ENCODE measurements at places on chromosomes 3 and 15.

DNA sequence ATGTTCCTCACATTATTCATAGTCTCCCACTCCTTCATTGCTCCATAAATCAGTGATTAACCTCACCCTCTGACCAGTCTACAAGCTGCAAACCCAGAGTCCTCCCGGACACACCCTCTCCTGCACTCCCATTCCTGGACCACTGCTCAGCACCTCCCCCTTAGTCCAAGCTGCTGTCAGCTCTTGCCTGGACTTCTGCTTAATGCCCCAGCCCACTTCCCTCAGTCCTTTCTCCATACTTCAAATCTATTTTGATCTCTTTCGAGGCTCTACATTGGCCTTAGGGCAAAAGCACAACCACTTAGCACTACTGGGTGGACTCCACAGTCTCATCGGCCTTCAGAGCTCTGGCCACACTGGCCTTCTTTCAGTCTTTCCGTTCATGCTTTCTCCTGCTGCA lies 79.4 kb upstream of the FAM98B start:
- no peak for DNase-seq

GRCh38 chr3:172648747-172649146 lies 62.1 kb downstream of the NCEH1 start:
- peak; percentile 76 for DNase-seq

DNA sequence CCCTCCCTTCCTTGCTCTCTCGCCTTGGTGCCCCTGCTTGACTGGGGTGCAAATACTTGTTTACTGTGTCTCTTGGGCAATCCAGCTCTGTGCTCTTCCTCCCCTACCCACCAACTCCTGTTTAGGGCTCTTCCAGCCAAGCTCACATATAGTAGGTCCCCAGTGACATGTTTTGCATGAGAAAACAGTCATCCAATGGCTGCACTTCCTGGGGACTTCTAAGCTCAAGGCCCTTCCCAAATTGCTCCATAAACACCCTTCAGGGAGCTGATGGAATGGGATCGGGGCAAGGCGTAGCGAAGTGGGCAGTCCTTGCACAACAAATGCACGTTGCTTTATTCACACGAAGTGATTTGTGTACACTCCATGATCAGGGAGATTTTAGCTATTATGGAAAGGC lies 9.4 kb upstream of the COPG1 start:
- DNase-seq, result no peak

DNA sequence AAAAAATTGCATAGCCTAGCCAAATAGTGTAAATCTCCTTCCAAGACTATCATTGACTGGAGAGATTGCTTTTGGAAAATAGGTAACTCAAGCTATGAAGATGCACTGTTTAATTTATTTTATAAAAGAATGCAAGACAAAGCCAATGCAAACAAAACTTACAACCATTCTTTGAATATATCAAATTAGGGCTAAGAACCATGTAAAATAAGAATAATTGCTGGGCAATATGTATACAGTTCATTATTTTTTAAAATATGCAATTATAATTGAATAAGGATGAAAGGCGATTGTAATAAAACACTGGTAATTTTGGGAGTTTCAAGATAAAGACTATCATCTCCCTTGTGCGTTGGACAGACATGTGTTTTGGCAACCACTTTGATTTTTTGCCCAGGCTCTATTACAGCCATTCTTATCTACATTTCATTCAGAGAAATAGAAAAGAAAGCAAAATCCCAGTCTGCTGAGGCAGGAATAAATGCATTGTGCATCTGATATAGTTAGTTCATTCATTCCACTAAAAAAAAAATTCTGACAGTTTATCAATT lies 242.3 kb upstream of the ROBO1 start:
- DNase-seq, result no peak

- DNase-seq, result peak; percentile 82
Measured at GRCh38 chr3:70999730-71000129, 583.8 kb downstream of the FOXP1 start.

DNA sequence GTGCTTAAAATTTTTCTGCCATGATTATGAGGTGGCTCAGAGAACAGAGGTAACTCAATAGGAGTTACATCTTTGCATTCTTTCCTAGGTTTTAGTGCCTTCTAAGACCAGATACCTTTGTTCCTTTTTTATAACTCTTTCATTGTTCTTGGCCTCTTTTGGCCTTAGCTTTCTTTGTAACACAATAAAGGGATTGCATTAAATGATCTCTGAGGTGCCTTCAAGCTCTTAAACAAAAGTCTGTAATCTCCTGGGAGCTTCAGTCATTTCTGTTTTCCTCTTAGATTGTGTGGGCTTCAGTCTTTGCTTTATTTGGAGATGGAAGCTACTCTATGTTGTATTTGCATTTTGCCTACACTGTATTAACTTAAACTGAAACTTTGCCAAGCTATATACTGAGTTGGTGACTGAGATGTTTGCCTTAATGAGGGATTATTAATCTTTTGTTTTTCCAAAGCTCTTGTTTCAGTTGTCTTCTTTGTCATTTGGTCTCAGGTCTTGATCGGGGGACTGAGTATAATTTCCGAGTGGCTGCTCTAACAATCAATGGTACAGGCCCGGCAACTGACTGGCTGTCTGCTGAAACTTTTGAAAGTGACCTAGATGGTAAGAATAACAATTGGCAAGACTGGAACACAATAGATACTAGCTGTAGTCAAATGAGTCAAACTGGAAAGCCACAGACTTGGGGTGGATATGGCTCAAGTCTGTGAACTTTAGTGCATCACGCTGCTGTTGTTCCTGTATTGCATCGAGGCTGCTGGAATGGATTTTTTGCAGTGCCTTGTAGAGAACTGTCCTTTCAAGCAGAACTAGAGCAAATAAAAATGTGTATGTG lies 110.3 kb downstream of the HCN4 start:
- DNase-seq, result no peak

DNA sequence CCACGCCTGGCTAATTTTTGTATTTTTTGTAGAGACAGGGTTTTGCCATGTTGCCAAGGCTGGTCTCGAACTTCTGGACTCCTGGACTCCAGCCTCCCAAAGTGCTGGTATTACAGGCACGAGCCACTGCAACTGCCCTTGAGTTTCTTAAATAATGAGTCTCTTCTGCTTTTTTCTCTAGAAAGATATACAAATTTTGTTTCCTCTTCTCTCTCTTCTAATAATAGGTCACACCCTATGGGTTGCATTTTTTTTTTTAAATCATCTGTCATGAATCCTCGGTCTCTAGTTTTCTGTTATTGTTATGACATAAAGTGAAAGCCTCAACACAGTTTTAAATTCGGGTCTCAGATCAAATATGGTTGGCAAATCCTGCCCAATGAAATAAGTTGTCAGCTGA lies 111.2 kb downstream of the IL12A start:
- DNase-seq, result no peak

DNA sequence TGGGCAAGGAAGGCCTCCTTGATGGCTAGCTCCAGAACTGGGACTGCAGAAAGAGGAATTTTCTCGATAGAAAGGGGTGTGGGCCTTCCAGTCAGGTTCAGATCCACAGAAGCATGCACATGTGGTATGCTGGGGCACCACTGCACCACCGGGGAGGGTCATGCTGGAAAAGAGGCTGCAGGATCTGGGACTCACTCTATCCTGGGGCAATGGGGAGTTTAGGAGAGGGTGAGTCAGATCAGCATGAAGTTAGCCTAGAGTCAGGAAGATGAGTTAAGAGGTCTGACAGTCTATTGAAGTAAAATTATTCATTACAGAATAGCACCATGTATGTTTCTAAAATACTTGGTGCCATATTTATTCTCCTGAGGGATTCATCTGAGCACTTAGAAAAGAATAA lies 130.2 kb upstream of the TOPAZ1 start:
- DNase-seq, result no peak

- no peak for DNase-seq
Measured at GRCh38 chr3:103950676-103951075, 1416.0 kb upstream of the ALCAM start.

GRCh38 chr15:25022233-25022632 lies 67.4 kb downstream of the SNRPN start:
- peak; percentile 64 for DNase-seq

- no peak for DNase-seq
Measured at GRCh38 chr3:60650171-60650570, 601.1 kb downstream of the FHIT start.

DNA sequence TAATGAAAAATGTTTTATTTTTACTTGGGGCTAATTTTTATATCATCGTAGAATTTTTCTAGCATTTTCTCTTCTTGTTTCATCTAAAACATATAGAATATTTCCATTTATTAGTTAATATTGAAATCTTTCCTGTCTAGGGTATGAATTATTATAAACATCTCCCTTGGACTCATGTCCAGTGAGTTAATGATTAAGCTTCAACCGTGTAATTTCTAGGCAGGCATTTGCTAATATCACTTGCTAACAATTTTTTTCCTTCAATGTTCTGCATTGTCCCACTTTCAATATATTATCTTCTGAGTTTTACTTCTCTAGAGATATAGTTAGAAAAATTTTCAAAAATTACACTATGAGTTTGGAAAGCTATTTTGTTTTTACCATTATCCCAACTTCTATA lies 1371.6 kb upstream of the EPHA6 start:
- DNase-seq, result no peak

GRCh38 chr3:31364711-31365110 lies 168.0 kb upstream of the STT3B start:
- DNase-seq, result peak; percentile 75

GRCh38 chr3:43676441-43676840 lies 14.3 kb upstream of the ABHD5 start:
- no peak for DNase-seq

- DNase-seq, result no peak
Measured at GRCh38 chr15:64746921-64747320, 28.5 kb downstream of the RBPMS2 start.

- no peak for DNase-seq
Measured at GRCh38 chr15:50261981-50262380, 3.5 kb downstream of the HDC start.

DNA sequence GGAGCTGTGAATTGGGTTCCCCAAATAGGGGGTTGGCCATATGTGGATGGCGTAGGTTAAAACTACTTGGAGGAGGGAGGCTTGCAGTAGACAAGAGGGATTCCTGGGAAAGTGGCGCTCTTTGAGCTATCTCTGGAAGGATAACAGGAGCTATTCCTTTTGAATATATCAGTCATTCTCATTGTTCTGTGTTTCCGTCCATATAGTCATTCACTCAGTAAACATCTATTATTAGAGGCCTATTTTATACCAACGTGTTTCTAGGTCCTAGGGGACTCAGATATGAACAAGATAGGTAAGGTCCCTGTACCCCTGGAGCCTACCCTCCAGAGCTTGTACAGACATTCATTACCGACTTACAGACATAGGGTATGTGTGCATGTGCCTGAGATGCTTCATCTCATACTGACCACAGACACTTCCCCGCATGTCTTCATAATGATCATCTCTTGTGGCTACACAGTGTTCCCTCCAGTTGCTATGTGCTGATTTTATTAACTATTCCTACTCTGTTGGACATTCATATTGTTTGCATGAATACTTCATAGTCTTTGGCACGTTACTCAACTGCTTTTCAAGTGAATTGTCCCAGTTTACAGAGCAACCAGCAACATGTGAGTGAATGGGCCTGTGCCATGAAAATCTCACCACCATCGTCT lies 55.8 kb upstream of the VILL start:
- no peak for DNase-seq

DNA sequence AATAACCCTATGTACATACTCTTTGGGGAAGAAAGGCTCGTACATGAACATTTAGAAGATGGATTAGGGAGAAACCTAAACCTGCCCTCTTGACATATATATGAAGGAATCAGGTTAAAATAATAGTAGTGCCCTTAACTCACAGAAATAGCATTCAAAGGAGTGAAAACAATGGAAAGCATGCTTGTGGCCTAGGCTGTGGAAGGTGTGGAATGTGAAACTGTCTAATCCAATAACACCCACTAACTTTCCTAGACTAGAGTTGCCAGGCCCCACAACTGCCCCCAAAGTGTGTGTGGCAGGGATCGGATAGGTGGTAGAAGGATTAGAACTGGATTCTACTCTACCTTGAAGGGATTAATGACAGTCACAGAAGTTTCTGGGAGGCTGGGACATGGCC lies 317.4 kb upstream of the LRRFIP2 start:
- no peak for DNase-seq

GRCh38 chr3:184457329-184457728 lies 77.5 kb downstream of the CHRD start:
- DNase-seq, result no peak

- DNase-seq, result no peak
Measured at GRCh38 chr3:31268868-31269267, 263.9 kb upstream of the STT3B start.

DNA sequence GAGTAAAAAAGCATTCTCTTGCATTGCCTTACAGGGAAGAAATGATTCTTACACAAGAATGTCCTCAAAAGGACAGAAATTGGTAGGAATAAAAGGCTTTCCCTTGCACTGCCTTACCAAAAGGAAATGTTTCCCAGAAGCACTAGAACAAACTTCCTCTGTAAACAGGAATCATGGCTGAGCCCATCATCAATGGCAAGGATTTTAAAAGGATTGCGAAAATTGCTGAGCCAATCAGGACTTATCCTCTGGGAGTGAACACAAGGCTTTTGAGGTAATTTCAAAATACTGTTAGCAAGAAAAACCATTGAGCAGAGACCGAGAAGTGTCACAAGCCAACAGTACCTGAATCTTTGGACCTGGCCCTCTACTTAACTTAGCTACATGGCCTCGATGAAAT lies 897.3 kb downstream of the ROBO1 start:
- no peak for DNase-seq

DNA sequence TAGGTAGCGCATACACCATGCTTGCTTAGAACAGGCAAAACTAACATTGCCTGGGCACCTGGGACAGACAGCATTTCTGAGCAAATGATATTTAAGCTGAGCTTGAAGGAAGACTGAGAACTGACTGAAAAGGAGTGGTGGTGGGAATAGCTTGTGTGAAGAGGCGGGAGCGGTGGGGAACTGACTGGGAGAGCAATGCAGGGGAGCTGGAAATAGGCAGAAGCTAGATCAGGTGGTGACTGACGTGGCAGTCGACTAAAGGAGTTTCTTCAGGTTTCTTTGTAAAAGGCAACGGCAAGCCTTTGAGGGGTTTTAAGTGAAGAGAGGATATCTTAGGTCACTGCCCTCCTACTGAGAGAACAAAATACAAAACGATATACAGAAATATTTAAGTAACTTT lies 61.8 kb downstream of the NEO1 start:
- no peak for DNase-seq

GRCh38 chr3:49845694-49846093 lies 10.7 kb downstream of the TRAIP start:
- no peak for DNase-seq

- DNase-seq, result no peak
Measured at GRCh38 chr15:99435113-99435695, 130.6 kb upstream of the MEF2A start.

GRCh38 chr3:186182850-186183249 lies 74.0 kb upstream of the ETV5 start:
- DNase-seq, result no peak

- DNase-seq, result peak; percentile 97
Measured at GRCh38 chr3:99859825-99860224, 42.2 kb downstream of the CMSS1 start.

GRCh38 chr15:39184701-39185390 lies 396.0 kb upstream of the THBS1 start:
- no peak for DNase-seq

GRCh38 chr3:4780545-4780957 lies 198.7 kb upstream of the BHLHE40 start:
- no peak for DNase-seq

GRCh38 chr3:23404246-23404645 lies 201.1 kb downstream of the UBE2E2 start:
- no peak for DNase-seq
